ENCODE measurements at places on chromosomes 2 and 18. TPM values are rescaled to one million over a fixed set of nuclear protein-coding genes. Genes with fewer than 3 reads are reported as not detected.

DYNC1I2 gene
- polyA plus RNA-seq: 116 TPM

STK25 gene
- polyA plus RNA-seq: 286 TPM

- peak; percentile 81 for DNase-seq
Observed at GRCh38 chr2:185738679-185739472, at the start of gene FSIP2. FSIP2 (plus strand) TSS chr2:185738804; CDS start chr2:185738895, 91 bp downstream.

DNA sequence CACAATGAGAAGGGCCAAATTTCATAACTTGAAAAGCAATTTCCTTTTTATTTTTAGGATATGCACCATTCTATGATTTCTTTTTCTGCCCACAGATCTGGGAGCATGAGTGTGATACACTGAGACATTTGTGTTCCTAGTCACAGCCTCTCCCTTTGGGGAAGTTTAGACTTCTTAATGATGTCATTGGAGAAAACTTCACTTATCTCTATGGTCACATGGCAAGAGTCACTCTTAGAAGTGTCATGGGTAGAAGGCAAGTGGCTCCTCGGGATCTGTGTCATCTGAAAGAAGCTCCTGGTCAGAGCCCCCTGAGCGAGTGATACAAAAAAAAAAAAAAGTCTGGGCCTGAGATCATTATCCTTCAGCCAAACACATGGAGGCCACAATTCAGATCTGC is 62.5 kb upstream of the LGALSL start:
- no peak for DNase-seq

GRCh38 chr2:157418239-157418641 is 25.6 kb downstream of the CYTIP start:
- DNase-seq: no peak

Measured in muscle of back (tissue), 13 donors.